Germinal center (tissue), 1 donor: ENCODE measurements at places on chromosomes 16 and 17.

DNA sequence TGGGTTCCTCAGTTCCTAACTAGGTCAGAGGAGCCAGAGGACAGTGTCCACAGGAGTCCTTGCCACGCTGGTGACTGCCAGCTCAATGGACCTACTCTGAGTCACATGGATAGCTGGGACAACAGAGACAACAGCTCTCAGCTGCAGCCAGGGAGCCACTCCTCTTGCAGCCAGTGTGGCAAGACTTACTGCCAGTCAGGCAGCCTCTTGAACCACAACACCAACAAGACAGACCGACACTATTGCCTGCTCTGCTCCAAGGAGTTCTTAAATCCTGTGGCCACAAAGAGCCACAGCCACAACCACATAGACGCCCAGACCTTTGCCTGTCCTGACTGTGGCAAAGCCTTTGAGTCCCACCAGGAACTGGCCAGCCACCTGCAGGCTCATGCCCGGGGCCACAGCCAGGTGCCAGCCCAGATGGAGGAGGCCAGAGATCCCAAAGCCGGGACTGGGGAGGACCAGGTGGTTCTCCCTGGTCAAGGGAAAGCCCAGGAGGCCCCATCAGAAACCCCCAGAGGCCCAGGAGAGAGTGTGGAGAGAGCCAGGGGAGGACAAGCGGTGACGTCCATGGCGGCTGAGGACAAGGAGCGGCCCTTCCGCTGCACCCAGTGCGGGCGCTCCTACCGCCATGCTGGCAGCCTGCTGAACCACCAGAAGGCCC is 6.7 kb downstream of the ZNF646 start:
- DNase-seq, result no peak

DNA sequence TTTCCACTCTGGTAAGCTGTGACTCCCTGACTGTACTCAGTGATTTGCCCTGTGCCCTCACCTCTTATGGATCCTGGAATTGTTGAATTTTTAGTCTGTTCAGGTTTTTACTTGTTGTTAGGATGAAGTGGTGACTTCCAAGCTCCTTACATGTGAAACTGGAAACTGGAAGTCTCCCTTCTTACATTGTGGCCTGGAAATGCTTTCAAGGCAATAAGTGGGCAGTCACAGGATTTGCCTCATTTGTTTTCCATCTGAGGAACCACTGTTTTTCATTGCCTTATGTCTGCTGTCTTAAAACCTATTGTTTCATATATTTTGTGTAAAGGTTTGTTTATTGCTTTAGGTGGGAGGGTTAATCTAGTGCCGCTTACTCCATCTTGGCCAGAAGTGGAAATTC is 155.8 kb downstream of the CYB561 start:
- DNase-seq, result no peak

- DNase-seq, result no peak
These were observed 1.3 kb downstream of the ITFG1 start for GRCh38 chr16:47459603-47460002.

- no peak for DNase-seq
These were observed 77.0 kb downstream of the TANGO6 start for GRCh38 chr16:68920349-68920748.

DNA sequence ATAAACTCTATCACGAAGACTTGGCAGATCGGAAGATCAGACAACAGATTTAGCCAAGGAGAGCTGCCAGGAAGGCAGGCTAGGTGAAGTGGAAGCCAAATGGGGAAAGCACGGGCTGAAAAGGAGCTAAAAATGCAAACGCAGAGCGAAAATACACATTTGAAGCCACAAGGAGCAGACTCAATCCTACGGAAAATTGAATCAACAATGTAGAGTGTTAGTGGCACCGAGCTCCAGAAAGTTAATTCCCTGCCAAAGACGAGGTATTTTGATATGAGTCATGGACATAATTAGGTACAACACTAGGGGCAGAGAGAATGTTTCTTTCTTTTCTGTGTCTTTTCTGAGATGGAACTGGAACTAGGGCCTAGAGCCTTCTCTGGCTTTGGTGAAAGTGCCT is 20.7 kb downstream of the GSG1L start:
- no peak for DNase-seq

DNA sequence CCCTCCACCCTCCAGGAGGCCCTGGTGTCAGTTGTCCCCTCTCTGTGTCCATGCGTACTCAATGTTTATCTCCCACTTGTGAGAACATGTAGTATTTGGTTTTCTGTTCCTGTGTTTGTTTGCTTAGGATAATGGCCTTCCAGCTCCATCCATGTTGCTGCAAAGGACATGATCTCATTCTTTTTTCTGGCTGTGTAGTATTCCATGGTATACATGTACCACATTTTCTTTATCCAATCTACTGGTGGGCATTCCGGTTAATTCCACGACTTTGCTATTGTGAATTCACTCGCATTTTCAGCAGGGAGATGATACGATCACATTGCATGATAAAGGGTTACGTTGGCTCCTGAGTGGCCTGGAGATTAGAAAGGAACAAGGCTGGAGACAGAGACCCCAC is 286.2 kb downstream of the FOXL1 start:
- no peak for DNase-seq

- DNase-seq, result no peak
These were observed 35.1 kb downstream of the GLP2R start for GRCh38 chr17:9860851-9861250.

- no peak for DNase-seq
These were observed 26.3 kb upstream of the OR4D1 start for GRCh38 chr17:58121925-58122324.

DNA sequence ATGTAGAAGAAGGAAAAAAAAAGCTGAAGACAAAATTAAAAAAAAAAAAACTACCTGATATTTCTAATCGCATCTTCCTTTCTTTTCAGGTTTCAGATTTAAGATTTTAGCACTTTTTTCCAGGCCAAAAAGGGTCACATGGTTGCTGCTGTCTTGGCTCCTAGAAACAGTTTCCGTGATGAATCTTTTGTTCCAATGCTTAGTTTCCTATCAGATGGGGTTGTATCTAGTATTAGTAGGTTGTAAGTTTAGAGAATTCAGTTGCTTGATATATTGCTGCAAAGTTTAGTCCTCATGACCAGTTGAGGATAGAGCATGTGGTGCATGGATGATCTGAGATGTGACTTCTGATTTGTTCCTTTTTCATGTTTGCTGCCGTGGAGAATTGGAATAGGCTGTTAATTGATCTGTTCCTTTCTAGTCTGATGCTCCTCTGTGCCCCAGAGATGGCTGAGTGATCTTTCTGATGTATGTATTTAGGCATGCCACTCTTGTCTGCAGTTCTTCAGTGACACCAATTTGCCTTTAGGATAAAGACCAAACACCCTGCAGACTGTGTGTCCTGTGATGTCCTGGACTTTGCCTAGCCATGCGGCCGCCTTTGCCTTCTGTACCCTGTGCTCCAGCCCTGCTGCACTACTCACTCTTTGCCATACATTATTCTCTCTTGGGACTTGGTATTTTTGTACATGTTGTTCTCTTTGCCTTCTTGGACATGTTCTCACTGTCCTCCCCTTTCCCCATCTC is 94.0 kb downstream of the MRTFB start:
- no peak for DNase-seq

DNA sequence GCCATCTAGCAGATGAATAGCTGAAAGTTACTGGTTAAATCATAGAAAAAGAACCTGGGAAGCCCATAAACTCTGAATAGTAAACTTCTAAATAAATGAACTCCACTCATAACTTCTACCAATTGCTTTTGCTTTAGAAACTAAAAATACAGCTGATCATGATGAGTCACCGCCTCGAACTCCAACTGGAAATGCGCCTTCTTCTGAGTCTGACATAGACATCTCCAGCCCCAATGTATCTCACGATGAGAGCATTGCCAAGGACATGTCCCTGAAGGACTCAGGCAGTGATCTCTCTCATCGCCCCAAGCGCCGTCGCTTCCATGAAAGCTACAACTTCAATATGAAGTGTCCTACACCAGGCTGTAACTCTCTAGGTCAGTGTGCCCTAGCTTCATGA is 9.7 kb downstream of the KAT7 start:
- DNase-seq, result no peak

GRCh38 chr17:72077326-72077960 is 43.4 kb upstream of the SOX9 start:
- DNase-seq, result no peak

DNA sequence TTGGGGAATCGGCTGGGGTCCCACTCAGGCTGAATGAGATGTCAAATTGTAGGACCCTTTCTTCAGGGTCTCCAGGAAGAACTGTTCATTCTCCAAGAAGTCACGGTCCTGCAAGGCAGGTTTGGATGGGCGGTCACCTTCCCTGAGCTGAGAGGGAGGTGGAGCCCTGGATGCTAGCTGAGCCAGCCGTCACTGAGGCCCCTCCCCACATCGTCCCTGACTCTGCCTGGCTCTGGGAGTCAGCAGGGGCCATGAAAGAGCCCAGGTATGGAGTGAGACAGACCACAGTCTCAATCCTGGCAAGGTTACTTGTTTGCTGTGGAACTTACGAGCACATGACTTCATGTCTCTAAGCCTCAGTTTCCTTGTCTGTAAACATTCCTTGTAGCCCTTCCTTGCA is 6.0 kb upstream of the MRPL38 start:
- DNase-seq, result no peak

GRCh38 chr16:20364051-20364450 is 11.5 kb upstream of the UMOD start:
- no peak for DNase-seq

DNA sequence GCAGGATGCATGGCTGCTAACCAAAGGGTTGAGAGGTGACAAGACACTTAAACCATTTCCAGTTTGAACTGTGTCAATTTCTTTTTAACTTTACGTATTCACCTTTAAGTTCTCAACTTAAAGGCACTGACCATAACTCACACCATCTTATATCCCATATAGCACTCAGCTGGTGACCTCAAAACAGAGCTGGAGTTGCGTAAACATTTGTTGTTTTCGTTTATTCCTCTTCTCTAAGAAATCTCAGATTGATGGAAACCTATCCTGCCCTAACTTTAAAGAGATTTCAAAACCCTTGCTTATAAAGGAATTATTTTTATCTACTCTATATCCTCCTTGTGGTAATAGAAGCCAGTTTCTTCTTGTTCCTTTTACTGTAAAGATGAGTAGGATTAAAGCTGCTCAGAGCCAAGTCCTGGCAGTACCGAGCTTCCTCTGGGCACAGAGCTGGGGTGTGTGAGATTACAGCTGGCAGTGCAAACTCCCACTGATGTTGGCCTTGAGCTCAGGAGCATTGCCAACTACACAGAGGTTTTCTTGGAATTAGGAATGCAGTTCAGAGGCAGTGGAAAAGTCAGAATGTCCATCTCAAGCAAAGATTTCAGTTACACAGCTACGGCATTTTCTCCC is 1.3 kb downstream of the KCTD2 start:
- DNase-seq, result no peak

- no peak for DNase-seq
These were observed 16.2 kb upstream of the CD300E start for GRCh38 chr17:74639704-74640151.

DNA sequence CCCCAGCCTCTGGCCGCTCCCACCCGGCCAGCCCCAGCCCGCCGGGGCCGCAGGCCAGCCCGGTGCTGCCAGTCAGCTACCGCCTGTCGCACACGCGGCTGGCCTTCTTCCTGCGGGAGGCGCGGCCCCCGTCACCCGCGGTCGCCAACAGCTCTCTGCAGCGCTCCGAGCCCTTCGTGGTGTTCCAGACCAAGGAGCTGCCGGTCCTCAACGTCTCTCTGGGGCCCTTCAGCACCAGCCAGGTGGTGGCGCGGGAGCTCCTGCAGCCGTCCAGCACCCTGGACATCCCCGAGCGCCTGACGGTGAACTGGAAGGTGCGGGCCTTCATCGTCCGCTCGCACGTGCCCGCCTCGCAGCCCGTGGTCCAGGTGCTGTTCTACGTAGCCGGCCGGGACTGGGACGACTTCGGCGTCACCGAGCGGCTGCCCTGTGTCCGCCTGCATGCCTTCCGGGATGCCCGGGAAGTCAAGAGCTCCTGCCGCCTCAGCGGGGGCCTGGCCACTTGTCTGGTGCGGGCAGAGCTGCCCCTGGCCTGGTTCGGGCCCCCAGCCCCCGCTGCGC is 46.8 kb downstream of the TMEM132E start:
- no peak for DNase-seq
